ENCODE measurements at places on chromosomes 5 and 9.

DNA sequence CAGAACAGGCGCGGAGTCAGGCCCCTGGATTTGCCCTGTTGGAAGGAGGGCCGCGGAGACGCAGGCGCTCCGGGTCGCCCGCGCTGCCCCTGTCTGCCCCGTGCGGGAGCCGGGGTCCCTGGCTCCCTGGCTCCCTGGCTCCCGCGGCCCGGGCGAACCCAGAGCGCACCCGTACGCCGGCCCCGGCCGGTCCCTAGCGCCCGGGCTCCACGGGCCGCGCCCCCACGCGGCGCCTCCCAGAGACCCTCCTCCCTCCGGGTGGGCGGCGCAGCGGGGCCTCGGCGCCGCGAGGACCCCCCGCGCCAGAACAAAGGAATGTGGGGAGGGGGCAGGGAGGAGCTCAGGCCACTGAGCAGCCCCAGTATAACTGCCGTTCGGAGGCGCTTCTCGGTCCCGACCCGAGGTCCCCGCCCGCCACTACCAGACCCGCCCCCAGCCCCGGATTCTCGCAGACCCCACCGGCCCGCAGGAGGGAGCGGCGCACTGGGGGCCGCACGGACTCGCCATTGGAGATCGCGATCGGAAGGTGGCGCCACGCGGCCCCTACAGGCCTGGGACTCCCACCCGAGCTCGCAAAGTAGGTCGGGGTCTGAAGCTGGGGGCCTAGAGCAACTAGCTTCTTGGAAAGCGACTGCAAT, 2.4 kb downstream of the NFIL3 start:
- DNase-seq = no peak

- no peak for DNase-seq
These were observed 49.7 kb upstream of the SAP30L start for GRCh38 chr5:154396128-154396527.

GRCh38 chr9:122897969-122898368, 7.2 kb downstream of the RC3H2 start:
- DNase-seq = no peak

DNA sequence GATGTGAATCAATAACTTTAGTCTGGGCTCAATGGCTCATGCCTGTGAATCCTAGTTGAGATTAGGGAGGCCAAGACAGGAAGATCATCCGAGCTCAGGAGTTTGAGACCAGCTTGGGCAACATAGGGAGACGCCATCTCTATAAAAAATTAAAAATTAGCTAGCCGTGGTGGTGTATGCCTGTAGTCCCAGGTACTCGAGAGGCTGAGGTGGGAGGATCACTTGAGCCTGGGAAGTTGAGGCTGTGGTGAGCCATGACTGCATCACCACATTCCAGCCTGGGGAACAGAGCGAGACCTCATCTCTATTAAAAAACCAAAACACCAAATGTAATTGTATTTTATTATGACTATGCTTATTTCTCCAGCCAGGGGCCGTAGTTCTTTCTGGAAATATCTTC, 69.6 kb upstream of the NR5A1 start:
- DNase-seq = no peak

DNA sequence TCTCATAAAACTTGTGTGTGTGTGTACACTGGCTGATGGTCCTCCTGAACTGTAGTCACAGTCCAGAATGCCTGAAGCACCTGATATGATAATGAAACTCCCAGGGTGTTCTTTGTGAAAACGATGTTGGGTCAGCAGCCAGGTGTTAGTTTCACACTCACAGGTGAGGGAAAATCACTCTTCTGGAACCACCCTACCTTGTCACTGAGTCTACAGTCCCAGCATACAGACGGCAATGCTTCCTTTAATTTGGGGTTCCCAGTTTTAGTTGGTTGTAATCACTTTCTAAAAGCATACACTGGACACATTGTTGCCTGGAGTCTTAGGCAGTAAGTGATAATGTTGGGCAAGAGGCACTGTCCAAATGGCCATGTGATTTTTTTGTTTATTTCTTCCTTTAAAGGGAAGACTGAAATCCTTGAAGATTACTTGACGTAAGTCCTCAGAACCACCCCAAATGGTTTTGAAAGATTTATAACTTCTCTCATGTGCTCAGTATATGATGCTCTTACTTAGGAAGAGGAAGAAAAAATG, 18.2 kb upstream of the MGAT1 start:
- no peak for DNase-seq

- DNase-seq = no peak
These were observed 16.6 kb downstream of the OTULINL start for GRCh38 chr5:14598225-14598624.

DNA sequence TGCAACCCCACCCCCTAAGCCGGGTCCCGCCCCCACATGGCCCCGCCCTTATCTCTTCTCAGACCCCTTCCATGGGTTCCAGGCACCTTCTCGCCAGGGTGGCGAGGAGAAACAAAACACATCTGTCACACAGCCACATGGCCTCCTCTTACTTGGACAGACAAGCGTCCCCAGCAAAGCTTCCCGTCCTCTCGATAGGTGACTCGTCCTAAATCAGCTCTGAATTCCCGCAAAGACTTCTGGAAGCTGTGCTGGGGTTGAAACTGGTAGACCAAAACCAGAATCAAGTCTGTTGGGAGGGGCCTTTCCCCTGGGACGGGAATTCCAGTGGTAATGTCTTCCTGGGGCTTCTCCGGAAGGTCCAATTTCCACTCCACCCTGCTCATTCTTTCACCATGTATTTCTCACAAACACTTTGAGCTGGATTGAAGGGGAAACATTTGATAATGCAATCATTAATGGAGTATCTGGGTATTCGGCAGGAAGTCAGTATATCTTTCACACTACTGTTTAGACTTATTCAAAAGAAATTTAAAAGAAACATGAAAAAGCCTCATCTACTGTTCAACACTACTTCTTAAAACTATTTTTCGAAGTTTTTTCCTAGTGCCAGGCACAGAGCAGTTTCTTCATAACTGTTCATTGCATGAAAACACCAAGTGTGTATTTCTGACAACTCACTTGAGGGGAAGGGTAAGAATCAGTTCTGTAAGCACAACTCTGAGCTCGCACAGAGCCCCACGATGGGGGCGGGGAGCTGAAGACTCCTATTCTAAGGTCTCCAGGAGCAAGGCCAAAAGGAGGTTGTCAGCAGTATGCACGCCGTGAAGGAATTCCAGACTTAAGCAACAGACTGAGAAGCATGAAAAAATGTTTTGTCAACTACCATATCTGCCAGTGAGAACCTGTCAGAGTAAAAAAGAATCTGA, 644 bp upstream of the CTNNAL1 start:
- peak; percentile 41 for DNase-seq

DNA sequence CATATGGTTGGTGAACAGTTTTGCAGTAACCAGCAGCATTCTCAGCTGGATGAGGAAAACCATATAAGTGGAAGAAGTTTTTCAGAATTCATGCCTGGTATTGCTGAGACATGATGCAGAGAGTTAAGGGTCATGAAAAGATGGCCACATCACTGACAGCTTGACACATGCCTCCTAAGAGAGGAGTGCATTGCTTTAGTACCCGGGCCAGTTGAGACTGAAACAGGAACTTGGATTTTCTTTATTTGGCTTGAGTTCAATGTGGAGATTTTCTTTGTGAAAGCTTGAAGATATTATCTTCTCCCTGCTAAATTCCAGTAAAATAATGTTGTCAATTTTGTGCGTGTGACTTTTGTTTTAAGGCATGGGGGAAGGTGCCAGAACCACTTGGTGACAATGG, 35.8 kb downstream of the HACD4 start:
- DNase-seq = no peak

DNA sequence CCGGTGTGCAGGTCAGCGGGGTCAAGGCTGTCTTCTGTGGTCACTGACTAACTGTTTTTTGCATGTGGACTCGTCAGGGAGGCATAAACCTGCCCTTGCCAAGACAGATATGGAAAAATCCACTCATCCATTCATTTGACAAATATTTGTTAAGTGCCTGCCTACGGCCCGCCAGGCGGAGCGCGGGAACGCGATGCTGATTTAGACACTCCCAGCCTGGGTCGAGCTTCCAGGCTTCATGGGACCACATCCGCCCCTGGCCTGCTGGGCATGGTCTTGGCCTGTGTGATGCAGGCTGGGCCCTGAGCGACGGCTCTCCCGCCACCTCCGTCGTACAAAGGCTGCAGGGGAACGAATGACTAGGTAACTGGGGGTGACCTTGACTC, 18.1 kb downstream of the MYMK start:
- peak; percentile 19 for DNase-seq

- no peak for DNase-seq
These were observed 346.7 kb upstream of the KLF9 start for GRCh38 chr9:70761139-70761670.

DNA sequence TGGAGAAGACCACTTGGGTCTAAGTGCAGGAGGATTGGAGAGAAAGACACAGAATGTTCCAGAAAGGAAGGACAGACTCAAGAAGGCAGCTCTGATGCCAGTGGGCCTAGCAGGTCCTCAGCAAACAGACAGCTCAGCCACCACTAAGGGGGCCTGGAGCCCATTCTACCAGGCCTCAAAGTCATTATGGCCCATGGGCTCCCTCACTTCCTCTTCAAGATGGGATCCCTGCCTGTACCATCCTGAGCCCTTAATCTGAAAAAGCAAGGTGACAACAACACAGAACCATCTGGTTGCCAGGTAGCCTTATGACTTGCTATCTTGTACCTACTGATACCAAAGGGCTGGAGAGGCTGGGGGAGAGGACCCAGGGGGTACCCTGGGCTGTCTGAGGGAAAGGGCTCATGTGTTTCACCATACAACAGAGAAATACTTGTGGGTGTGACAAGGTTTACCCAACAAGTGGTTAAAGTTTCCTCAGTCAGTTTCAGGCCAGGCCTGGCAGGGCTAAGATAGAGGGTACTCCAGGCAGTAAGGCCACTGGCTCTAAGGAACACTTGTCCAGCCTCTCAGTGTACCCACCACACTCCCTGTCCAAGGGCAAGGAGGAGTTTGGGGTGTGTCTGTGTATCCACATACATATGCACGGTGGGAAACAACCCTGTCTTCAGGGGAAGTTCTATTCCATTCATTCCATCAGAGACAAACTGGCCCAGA, 30.7 kb downstream of the TCF7 start:
- DNase-seq = no peak

- no peak for DNase-seq
These were observed 101.8 kb downstream of the CAMSAP1 start for GRCh38 chr9:135805422-135806022.

- no peak for DNase-seq
These were observed 147.4 kb upstream of the PUM3 start for GRCh38 chr9:2991292-2991691.

DNA sequence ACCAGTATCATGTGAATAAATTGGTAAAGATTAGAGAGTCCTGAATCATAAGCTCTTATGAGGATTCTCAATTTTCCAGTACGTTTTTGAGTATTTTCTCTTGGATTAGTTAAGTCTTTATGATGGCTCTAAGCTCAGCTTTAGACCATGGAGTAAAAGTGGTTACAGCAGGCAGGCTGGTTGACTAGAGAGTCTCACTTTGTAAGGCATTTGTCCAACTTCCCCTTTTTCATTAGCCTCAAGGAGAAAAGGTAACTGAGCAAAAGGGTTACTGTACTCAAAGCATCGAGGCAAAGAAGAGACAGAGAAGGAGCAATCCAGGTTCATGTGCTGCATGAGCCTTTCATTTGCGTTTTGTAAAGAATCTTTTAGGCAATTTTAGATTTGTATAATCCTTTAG, 8.5 kb downstream of the NOP16 start:
- DNase-seq = no peak

GRCh38 chr9:19479874-19480273, 71.1 kb downstream of the ACER2 start:
- DNase-seq = no peak

DNA sequence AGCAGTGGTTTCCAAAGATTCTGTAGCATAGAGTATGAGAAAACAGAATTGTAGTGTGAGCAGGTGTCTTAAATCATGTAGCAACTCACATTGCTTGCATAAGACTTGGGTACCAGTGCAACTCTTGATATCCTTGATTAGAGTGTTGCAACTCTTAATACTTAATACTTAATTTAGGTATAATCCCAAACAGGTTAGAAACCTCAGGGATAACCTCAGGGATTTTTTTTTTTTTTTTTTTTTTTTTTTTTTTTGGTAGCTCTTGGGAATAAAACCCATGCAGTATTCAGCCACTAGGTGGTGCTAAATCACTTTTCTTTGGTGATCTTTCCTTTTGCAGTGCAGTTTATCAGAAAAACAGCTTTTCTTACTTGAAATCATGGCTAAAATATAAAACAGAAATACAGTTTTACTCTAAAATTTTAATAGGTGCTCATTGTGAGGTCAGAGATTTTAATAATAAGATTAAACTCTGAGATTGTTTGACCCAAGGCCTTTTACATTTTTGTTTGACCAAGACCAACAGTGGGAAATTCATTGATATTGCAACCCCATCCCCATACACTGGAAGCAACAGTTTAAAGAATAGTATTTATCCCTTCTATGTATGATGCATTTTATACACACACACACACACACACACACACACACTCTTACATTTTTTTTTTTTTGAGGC, 55.3 kb downstream of the ERAP1 start:
- peak; percentile 70 for DNase-seq

GRCh38 chr9:98568234-98568908, 140.4 kb downstream of the GABBR2 start:
- no peak for DNase-seq

DNA sequence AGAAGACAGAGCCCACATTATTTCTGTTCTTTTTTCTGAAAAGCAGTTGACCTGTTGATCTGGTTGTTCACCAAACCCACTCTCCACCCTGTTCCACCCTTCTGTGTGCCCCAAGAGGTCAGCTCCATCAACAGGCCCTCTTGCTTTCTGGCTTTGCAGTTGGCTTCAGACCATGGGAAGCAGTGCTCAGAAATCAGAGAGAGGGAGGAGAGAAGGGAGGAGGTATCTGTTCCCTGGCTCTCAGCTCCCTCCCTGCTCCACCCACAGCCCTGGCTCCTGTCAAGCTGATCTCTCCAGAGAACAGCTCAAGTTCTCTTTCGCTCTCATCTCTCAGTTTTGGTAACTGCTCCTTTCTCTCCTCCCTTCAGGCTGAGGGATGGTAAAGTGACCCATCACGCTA, 144.2 kb upstream of the RAI14 start:
- DNase-seq = no peak

DNA sequence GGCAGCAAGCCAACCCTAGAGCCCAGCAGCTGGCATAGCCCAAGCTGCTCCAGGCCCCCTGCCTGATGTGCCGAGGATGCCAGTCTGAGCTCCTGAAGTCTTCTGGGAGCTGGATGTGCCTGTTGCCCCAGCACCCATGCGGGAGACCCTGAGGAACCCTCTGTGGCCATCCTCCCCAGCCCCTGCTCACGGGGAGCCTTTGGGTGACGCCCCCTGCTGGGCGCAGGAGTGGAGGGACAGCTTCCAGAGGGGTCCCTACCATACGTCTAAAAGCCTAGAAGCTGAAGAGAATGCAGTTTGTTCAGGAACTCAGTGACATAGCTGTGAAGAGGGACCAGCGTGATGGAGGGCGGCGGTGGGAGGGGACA, 33.1 kb upstream of the MVB12B start:
- DNase-seq = no peak

Data from astrocyte of the cerebellum (primary cell).